ELR (cell line): ENCODE measurements at places on chromosomes 5 and 9.

DNA sequence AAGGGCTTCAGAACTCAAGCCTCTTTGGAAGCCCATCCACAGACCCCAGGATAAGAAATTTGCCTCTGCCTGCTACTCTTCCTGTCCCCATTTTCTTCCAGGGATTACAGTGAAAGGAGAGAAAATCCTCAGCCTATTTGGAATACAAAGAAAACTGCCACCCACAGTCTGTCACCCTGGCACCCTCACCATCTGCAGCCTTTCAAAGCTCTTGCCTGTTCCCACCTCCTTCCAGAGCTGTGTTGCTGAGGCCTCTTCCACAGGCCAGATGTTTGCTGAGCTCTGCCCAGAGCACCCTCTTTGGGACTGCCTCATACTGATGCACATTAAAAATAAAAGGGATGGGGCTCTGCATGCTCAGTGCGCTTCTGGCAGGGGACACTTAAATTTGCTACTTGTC is 35.9 kb upstream of the TAF1L start:
- DNase-seq = no peak

- DNase-seq = peak; percentile 51
These were observed 105.3 kb downstream of the UBE2R2 start for GRCh38 chr9:33921967-33922895.

DNA sequence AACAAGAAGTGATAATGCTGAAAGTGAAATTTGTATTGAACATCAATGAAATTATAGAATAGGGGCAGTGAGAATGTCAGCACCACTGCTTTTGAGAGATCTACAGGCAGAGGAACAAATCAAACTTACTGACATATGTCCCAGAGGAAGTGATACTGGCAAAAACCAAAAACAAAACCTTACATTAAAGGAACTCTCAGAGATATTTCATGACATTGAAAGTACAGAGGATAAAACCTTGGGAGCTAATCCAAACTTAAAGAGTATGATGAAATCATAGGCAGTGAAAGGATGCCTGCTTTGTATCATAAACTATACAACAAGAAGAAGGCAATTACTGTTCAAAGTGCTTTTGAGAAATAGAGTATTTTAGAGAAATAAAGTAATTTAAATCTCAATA is 90.4 kb upstream of the SV2C start:
- DNase-seq = no peak

- DNase-seq = no peak
These were observed 2.9 kb upstream of the ARHGEF39 start for GRCh38 chr9:35667939-35668338.

DNA sequence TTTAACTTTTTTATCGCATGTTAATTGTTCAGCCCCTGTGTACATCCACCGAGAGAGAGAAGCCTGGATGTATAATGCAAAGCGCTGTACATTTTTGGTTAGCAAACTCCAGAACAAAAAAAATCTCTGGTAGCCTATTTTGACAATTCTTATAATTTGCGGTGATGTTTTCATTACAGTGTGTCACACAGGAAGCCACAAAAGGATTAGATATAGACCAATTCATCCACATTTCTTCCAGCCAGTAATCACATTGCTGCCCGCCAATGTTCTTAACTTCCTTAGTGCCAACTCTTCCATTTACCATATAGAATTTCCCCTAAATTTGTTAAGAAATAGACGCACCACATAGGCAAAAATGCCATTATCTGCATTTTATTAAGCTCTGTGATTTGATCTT is 435.6 kb downstream of the EFNA5 start:
- DNase-seq = no peak

GRCh38 chr5:168646335-168646734 is 67.2 kb upstream of the PANK3 start:
- no peak for DNase-seq

DNA sequence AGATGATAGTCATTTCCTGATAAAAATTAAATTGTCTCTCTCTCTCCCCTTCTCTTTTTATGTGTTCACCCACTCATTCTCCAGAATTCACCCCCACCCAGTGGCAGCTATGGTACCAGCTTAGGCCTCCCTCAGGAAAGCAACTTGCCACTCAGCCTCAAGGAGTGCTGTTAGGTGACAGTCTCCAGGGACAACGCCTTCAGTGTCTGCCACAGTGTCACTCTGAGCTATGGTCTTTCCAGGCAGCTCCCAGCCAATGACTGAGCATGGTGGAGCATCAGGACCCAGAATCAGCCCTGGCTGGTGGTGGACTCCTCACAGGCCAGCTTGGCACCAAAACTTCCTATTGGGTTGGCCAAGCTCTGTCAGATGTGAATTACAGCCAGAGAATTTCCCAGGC is 140.9 kb upstream of the PIK3R1 start:
- DNase-seq = no peak

DNA sequence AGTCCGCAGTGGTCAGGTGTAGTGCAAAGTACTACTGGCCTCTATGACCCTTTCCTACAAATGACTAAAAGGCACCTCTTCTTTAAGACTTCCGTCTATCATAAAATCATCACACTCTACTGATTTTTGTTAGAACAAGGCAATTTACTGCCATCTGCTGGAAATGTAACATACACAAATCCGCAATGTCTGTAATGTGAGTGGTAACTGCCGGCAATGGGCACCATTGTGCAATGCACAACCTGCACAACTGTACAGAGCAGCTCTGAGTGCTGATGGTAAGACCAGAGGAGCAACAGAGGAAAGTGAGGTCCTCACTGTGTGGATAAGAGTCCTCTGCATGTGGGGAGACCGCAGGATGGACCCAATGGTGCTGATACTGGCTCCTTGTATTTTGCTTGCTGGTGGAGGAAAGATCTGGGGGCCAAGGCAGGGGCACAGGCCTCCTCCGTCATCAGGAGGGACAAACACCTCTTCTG is 103.7 kb downstream of the ATPSCKMT start:
- DNase-seq = peak; percentile 66

- peak; percentile 83 for DNase-seq
These were observed 120.0 kb upstream of the CACNA1B start for GRCh38 chr9:137757613-137758029.

DNA sequence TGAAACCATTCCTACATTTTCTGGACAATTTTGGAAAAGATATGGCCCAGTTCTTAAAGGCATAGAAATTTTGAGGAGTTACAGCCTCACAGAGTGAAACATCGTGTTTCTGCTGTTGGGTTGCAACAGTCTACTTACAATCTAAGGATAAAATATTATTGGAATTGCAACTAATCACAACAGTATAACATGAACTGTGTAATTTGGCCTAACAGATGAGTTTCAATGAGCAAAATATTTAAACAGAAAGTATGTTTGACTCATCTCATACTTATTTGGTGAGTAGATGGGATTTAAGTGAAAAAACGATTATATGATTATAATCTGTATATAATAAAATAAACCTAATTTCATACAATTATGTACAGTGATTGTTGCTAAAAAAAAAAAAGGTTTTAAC is 1061.8 kb downstream of the CDH12 start:
- peak; percentile 56 for DNase-seq

DNA sequence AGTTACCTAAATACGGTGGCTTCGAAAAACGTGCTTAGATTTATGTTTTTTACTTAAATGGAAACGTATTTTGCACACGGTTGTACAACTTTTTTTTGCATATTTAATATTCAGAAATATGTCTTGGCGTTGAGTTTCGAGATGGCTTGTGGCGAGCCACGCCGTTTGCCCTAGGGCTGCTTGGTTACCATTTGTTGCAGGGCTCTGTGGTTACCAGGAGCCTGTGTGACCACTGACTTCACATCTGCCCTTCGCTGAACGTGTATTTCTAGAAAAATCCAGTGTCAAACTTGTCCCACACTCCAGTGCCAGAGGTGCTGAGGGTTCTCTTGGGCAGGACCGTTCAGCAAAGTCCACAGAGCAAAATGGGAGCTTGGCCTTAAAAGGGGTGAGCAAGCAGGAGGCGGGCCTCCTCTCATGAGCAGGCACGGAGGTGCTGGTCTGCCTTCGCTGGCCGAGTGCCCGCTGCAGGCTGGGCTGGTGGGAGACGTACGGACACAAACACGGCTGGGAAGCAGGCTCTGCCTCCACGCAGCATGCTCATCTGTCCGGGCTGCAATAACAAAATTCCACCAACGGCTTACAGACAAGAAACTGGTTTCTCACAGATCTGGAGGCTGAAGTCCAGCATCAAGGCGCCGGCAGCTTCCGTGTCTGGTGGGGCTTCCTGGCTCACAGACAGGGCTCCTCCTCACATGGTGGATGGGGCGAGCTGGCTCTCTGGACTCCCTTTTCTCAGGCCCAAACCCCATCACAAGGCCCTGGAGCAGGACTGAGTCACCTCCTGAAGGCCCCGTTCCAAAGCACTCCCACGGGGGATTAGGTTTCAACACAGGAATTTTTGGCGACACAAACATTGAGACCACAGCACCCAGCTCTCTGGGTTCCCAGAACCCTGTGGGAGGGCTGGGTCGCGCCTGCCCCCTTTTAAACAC is 5.4 kb downstream of the MRPL36 start:
- peak; percentile 93 for DNase-seq

- peak; percentile 62 for DNase-seq
These were observed 43.4 kb upstream of the IL17B start for GRCh38 chr5:149422366-149423048.

DNA sequence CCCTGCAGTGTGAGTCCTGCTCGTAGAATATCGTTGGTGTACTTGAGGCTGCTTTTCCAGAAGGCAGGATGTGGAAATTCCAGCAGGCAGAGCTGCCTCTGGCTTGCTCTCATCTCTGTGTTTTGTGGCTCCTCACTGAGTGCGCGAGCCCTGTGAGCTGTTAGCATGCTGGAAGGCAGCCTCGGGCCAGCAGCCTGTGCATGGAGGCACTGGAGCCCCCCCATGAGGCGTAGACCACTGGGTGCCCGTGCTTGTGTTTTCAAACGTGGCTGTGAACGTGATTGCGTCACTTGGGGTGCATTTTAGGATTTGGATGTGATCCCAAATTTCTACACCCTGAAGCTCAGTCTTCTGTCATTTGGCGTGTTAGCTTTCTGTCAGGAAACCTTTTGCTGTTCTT is 3.2 kb downstream of the WDR5 start:
- no peak for DNase-seq
